Activated T-cell treated with anti-CD3 and anti-CD28 coated beads, Interleukin-2, amount 50 U/mL, for 4 hours (primary cell): ENCODE measurements at places on chromosomes 16 and 17. TPM values are rescaled to one million over a fixed set of nuclear protein-coding genes. Genes with fewer than 3 reads are reported as not detected.

The SULT1A3 gene
- total RNA-seq: 7.6 TPM

The PYCARD gene
- total RNA-seq: 1.3 TPM

The CCDC200 gene
- total RNA-seq: not detected

The ABI3 gene
- 15.0 TPM for total RNA-seq

- DNase-seq: no peak
Observed at GRCh38 chr17:74987909-74988711, 678 bp downstream of the CDR2L start.

- no peak for DNase-seq
Observed at GRCh38 chr16:65744401-65744800, 622.1 kb upstream of the CDH5 start.

- DNase-seq: peak; percentile 85
Observed at GRCh38 chr17:82494236-82495055, 25.1 kb upstream of the FOXK2 start.

DNA sequence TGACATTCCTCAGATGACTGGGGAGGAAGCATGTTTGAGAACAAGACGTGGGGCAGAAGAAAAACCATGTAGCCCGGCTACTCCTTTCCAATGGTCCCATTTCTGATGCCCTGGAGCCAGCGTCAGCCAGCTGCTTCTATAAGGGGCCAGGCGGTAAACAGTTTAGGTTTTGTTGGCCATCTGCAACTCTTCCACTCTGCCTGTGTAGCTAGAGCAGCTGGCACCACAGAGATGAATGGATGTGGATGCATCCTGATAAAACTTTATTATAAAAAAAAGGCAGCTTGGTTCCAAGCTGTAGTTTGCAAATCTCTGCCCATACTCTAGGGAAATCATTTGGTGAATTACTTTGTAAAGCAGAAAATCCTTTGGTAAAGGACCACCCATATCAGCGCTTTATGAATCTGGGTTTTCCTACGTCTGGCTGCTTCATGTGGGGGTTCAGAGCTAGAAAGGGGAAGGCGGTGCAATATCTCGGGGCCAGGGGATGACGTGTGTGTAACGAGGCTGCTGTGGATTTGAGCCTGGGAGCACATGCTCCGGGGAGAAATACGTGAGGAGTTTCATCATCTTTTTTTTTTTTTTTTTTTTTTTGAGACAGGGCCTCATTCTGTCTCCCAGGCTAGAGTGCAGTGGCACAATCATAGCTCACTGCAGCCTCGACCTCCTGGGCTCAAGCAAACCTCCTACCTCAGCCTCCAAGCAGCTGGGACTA, 3.4 kb upstream of the SRL start:
- DNase-seq: no peak

GRCh38 chr16:1523581-1524245, 9.8 kb upstream of the TMEM204 start:
- DNase-seq: no peak
